Stimulated activated naive CD8-positive, alpha-beta T cell treated with anti-CD3 and anti-CD28 coated beads, Interleukin-15, amount 100 ng/mL, for 72 hours (primary cell): ENCODE measurements at places on chromosomes 6 and 20.

GRCh38 chr20:45085289-45085688 is 15.6 kb downstream of the KCNS1 start:
- DNase-seq = no peak

- DNase-seq = no peak
Observed at GRCh38 chr20:63636752-63637628, 10.1 kb upstream of the GMEB2 start.

DNA sequence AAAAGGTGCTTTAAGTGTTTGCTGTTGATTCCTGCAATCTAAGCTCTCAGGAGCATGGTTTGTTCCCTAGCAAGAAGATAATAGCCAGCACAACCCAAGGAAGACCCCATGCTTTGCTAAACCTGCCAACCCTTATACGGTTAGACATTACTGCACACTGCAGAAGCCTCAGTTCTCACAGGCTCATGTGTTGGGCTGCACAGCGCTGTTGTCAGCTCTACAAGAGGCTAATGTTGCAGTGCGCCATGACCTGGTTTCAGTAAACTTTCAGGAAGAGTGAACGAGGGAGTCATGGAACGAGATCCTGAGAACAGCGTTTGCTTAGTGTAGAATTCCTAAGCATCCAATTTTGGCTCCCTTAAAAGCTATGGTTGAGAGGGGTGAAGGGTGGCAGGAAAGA is 218.5 kb downstream of the ARHGAP18 start:
- no peak for DNase-seq

- DNase-seq = no peak
Observed at GRCh38 chr6:21281366-21281765, 312.2 kb upstream of the SOX4 start.

GRCh38 chr6:39420300-39421265 is 98.1 kb upstream of the KCNK16 start:
- DNase-seq = no peak

GRCh38 chr6:167115054-167115453 is 7.8 kb upstream of the CCR6 start:
- DNase-seq = no peak

DNA sequence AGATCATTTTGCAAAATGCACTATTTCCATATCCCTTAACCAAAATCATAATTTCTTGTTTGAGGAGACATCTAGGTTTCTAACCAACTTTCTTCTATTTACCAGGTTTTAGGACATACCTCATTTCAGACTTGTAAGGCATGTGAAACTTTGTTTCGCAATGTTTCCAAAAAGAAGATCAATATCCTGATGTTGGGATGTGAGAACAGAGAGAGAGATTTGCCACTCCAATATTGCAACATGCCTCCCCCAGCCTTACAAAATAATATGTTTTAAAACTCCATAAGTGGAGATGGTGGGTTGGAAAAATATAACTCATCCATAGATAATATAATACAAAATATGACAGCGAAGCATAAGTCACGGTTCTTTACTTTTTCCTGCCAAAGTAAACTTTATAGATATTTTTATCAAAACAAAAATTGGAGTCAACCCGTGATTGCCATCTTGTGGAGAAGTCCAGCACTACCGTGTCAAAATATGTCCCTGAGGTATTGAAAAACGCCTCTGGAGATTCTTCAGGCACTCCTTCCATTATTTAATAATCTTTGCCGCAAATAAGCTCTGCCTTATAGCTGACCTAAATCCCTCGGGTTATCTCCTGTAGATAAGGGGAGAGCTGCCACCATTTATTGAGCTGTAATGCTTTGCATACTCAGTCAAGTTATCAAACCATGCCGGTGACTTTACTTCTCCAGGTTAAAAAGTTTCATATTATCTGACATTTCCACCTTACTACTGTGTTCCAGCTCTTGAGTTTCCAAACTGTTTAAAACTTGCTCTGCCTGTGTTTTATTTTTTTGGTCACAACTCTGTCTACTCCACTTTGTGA is 534.2 kb downstream of the HACE1 start:
- no peak for DNase-seq

DNA sequence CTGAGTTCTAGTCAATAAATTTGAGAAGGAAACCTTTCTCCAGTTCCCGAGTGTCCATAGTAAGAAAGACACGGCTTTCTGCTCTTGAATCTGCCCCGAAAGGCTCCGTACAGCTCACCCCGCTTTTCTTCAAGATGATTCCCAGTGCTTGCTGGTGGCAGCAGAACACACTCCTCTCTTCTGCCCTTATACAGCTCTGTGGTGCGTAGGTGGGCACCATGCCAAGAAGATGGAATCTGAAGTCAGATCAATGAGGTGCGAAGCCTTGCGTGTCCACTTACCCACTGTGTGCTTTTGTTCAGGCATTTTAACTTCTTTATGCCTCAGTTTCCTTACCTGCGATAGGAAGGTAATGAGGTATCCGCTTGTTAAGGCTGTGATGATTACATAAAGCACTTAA is 142.2 kb downstream of the WDR27 start:
- no peak for DNase-seq

DNA sequence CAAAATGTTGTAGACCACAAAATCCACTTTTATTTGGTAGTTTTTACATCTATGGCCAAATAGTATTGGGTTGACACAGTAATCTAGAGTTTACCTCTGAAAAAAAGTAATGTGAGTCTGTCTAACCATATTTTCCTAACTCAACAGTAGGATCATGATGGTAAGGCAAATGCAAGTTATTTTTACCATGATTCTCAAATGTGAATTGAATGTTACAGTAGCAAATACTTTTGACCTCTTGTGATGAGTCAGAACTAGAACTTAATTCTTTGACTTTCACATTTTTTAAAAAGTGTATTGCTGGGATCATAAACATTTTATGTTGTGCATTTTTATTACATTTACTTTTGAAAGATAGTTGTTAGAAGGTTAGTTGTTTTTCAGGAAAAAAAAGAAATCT is 22.0 kb downstream of the RNF146 start:
- no peak for DNase-seq

DNA sequence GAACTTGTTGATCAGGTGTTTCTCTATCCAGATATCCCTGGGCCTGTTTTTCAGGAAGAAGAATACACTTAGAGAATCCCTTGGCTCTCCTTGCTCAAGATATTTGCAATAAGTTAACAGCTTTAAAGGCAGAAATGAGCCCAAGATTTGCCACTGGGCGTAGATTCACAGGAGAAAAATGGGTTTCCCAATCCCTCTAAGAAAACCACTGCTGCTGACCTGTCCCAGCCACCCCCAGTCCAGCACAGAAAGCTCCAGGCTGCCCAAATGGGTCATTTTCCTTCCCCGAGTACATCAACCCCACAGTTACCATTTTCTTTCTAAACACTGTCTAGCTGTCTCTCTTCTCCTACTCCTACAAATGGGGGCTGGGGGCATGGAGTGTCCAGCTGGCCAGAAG is 67.3 kb downstream of the ANKRD60 start:
- DNase-seq = no peak

DNA sequence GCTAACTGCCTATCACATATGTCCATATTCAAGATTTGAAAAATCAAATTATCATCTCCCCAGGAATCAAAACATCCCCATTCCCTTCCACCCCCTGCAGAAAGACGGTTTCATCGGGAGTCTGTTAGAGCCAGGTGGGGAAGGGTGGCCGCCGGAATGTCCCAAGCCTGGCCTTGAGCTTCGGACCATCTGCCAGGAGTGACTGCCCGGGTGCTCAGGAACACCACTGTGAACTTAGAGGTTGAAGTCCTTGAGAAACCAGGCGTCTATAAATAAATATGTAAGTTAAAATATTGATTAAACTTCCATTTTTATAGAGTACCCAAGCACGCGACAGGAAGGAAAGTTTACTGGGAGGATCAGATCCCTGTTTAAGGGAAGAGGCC is 250.8 kb downstream of the DLL1 start:
- no peak for DNase-seq

GRCh38 chr6:133136177-133136880 is 104.8 kb upstream of the EYA4 start:
- DNase-seq = no peak

DNA sequence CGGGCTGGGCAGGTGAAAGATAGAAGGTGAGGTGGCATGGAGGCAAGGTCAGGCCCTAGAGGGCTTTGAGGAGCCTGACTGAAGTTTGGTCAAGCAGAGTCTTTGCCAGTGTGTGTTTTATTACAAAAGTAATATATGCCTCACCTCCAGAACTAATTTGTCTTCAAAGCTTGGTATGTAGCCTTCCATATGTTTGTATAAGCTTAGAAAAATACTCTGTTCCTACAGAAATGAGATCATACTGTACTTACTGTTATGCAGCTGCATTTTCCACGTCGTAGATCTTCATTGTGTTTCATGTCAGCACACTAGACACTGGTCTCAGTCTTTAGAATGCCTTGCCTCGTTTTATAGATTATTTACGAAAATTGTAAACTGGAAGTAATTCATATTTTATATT is 61.8 kb downstream of the ANKS1A start:
- DNase-seq = no peak

DNA sequence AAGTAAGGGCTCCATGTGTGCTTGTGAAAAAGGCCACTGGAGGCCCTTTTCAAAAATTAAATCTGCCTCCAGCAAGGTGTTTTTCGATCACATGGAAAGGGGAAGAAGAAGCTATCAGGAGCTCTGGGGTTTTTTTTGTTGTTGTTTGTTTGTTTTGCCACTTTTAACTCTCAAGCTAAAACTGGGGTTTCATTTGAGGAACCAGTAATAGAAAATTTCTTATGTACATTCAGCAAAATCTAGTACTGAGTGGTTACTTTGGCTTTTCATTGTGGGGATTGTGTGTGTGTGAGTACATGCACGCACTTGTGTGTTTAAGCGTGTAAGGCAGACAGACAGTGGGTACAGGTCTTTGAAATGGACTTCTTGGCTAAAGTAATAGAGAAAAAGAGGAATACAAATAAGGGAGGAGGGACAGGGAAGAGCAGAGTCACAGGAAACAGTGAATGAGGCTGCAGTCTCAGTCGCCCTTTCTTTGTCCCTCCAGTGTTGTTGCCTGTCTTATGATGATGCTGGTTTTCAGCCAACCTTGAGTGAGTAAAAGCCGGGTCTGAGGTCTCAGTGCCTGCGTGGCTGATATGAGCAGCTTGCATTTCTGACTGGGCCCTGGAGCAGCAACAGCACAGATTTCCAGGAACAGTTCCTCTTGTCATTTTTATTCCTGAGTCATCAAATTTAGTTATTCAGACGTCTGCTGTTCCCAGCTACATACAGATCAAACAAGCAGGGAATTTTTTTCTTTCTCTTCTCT is 26.2 kb downstream of the SLC16A10 start:
- peak; percentile 47 for DNase-seq

- no peak for DNase-seq
Observed at GRCh38 chr6:36733300-36733699, 35.7 kb downstream of the RAB44 start.

DNA sequence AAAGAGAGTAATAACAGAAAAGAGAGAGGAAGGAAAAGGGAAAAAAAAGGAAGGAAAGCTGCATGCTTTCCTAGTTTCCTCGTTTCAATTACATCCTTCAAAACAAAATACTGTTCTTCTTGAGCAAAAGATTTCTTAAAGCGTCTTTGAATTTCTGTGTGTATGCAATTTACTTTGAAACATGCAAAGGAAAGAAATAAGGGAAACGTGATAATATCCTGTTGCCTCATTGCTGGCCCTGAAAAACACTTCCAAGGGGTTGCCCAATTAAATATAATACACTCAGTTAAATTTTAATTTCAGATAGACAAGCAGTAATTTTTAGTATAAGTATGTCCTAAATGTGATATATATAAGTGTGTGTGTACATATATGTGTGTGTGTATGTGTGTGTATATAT is 51.2 kb upstream of the TPD52L1 start:
- no peak for DNase-seq

DNA sequence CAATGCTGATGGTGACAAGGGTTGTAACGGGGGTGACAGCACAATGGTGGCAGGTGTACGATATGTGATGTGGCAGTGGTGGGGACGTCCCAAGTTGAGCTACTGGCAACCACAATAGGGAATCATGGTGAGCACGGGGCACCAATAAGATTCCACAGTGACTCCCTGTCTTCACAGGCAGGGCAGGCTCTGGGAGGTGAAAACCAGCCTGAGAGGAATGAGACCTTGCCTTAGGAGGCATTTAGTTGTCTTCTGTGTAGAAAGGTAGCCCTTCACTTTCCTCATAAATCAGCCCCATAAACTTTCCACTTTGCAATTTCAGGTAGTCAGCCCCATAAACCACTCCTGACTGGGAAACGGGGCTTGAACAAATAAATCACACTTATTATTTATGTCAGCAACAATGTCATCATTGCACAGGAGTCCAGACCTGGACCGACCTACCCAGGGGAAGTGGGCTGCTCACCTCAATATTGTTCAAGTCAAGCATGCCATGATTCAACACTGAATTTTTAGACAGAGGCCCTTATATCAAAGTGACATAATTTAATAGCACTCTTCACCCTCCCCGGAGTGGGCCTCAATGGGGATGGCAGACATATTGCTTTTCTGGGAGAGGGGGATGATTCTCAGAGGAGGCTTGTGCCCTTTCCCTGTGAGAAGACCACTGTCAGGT is 150.8 kb downstream of the CDC5L start:
- no peak for DNase-seq

DNA sequence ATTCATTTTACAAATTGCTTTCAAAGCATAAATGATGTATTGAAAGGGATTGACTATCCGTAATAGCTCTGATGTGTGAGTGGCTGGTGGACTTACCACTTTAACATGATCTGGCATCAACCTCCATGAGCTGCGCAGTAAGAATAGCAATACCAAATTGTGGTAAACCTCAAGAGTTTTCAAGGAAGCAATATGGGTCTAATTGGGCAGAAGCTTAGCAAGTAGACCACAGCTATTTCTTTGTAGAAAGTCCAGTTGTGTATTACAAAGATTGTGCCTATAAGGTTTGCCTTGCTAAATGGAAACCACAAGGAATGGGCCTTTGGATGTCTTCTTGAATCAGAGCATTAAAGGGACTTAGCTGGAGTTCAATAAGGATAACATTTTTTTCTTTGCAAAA is 736.6 kb downstream of the KIF16B start:
- DNase-seq = no peak

DNA sequence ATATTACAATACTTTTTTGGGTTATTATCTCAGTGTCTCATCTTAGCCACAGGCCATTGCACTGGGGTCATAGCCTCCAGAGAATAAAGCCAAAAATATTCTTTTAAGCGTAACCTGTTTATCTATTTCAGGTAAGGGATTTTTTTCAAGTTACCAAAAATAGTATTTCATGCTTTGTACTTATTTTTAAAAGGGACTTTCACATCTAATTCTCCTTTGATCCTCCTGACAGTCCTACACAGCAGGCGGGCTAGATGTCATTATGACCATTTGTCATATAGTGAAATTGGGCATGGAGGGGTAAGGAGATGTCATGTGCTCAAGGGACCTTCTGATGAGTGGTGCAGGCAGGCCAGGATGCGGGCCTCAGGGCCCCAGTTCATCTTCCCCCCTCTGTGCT is 68.9 kb downstream of the TBC1D7 start:
- no peak for DNase-seq

- DNase-seq = no peak
Observed at GRCh38 chr6:37483252-37483901, 16.3 kb downstream of the CCDC167 start.

DNA sequence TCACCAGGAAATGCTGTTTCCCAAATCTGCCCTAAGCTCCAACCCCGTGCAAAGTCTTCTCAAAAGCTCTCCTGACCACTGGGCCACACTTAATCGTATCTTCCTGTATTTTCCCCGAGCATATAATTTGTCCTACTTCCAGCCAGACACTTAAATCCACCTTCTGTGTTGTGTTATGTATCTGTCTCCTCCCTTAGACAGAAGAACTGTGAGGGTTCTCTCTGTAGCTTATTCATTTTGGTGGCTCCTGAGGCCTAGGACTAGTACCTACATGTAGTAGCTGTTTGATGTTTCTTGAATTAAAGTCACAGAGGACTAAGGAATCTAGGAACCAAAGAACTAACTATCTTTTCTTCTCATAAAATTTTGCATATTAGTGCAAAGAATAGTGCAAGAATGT is 292.6 kb downstream of the ALDH8A1 start:
- DNase-seq = no peak
